ENCODE measurements at places on chromosomes 6 and 20.

DNA sequence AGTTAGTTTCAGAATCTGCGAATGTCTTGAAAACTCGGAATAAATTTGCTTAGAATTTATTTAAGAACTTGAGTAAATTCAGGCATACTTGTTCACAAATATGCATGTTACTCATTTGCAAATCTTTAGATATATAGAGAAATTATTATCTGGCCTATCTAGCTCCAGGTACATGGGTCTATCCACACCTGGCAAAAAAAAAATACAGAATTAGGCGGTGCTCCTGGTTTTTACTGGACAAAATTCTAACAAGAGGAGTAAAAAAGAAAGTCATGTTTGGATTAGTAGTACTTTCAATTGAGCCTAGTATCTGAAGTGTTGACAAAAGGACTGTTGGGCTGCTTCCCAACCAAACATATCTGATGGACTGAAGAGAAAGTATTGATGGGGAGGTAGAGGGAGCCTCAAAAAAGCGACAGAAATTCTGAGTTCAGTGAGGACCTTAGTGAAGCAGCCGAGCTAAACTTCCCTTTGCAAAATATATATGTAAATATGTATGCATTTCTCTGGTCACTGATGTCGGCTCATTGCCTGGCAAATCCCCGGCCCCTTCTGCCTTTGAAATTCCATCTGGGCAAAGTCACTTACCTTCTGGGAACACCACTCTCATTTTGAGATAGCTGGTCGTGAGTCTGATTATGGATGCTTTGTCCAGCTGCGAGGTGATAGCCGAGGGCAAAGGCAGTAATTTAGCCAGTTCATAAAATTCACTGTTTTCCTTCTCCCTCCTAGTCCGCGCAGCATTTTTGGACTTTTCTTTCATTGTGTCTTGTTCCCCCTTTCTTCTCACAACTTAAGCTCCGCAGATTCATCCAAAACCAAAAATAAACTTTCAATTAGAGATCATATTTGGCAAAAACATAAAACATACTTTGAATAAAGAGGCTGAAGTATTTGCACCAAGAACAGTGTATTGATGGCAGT lies 1.8 kb downstream of the SIM1 start:
- DNase-seq: no peak

DNA sequence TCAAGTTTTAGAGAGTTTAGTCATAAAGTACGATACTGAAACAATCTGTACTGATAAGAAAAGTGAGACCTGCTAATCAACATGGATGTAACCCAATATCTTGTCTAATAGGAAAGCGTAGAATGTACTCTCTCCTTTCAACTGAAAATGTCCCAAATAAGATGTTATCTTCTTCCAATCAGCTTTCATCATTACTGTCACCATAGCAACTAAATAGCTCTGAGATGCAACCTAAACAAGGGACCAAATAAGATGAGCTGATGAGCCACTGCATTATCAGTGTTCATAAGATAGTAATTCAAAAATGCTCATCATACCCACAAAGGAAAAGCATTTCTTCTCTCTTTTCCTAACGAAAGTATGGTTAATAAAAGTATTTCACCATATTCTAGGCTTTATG lies 1108.3 kb upstream of the MAP3K7 start:
- no peak for DNase-seq

GRCh38 chr6:11008821-11009220 lies 35.3 kb downstream of the ELOVL2 start:
- DNase-seq: no peak

DNA sequence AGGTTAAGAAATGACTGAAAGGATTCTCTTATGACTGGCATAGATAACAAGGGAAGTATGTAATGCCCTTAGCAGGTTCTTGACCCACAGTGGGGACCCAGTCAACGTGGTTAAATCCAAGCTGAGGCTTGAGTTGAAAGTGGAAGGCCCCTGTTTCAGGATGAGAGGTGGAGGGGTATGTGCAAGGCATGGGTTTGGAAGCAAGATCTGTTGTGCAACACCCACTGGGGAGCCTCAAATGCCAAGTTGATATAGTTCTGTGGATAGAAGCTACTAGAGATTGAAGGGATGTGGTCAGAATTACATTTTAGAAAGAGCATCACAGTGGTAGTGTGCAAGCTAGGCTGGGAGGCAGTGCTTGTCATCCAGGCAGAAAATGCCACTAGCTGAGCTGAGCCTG lies 5.1 kb downstream of the PABPC1L start:
- DNase-seq: no peak

GRCh38 chr6:16181439-16182297 lies 52.8 kb downstream of the MYLIP start:
- DNase-seq: no peak

- DNase-seq: no peak
These were observed 216.1 kb downstream of the ALDH8A1 start for GRCh38 chr6:134733801-134734200.

- no peak for DNase-seq
These were observed 340.5 kb upstream of the SYNCRIP start for GRCh38 chr6:85983032-85983659.

DNA sequence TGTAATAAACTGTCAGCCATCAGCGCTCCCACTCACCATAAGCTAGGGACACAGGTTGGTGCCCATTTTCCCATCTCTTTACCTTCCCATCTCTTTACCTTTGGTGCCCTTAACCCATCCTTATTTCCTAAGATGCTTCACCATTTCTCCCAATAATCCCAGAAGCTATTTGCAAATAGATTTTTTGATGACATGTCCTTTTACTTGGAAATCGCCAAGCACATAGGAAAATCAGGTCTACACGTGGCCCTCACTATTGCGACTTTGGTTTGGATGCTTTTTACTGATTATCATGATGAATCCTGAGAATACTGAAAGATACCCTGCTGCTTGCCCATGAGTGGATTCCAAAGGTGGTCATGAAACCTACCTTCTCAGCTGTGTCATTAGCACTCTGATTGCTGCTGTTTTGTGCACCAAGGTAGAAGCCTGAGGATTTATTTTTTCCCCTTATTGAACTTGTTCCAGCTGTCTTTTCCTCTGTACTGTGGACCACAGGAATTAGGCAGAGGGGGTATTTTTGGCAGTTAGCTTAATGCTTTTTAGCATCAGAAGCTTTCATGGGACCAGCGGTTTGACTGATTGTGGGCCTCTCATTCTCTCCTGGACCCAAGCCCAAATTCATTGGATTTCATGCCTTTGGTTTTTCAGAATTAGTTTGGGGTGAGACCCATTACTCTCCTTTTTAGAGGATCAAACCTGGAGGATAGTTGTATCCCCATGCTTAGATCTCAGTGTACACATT lies 229.6 kb upstream of the RIN2 start:
- DNase-seq: no peak

DNA sequence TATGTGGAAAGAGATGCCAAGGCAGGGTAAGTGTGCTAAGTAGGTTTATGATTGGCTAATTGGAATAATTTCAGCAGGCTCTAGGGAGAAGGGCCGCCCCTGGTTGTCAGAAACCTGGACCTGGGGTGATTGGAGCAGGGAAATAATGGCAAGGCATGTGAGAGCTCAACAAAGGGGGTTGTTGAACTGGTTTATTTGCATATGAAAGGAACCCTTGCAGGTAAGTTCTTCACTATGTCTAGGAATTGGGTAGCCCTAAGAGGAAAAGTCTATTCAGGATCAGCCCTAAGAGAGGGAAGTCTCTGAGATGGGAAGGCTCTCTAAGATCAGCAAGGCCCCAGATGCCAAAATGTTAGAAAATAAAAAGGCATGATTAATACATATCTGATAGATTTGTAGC lies 175.4 kb upstream of the PRND start:
- no peak for DNase-seq

DNA sequence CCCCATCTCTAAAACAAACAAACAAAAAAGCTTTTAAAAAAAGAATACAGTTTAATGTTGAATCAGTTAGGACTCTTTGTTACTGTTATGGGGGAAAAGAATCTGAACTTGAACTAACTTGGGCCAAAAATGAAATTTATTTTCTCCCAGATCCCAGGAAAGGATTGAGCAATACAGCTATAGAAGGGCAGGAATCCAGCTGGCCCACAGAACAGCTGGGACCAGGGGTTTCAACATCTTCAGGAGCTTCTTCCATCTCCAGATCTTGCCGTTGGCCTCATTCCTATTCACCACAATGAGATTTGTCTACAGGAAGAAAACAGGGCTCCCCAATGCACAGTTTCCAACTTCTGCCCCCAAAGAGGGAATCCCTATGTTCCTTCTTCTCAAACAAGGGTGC lies 43.2 kb upstream of the AKAP12 start:
- DNase-seq: no peak

All from activated T-cell treated with anti-CD3 and anti-CD28 coated beads for 4 hours (primary cell).